AG09309 (cell line): ENCODE measurements at places on chromosomes 12 and 14.

- DNase-seq, result no peak
These were observed 745 bp upstream of the ARHGDIB start for GRCh38 chr12:14962153-14962539.

DNA sequence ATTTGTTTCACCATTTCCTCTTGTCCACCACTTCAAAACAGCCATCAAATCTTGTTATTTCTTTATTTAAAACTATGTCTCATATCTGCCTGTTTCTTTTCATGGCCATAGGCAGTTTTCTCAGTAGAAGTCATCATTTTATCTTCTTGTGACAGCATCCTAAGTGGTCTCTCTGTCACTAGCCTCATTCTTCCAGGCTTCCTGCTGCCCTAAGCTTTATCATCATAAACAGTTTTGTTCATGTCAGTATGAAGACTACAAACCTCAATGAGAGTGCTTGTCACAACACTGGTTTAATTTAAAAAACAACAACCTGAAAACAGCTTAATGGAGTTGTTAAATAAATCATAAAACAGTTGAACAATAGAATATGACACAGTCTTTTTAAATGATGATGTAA, 387.8 kb upstream of the RPL10L start:
- DNase-seq, result no peak

DNA sequence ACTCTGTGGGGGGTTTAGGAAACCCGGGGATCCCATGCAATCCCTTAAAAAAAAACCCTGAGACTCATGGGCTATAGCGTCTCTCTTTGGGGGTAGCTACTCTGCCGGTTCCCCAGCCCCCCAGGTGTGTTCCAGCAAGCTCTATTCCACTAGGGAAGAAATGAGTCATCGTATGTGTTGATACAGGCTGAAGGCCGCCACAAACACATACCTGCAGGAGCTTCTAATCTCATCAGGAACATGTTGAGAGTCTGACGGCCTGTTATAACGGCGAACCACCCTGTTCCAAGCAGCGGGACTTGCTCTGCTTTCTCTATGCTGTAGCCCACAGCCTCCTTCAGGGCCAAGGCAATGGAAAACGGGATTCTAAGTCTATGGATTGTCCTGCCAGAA, 977 bp upstream of the KRT5 start:
- no peak for DNase-seq

DNA sequence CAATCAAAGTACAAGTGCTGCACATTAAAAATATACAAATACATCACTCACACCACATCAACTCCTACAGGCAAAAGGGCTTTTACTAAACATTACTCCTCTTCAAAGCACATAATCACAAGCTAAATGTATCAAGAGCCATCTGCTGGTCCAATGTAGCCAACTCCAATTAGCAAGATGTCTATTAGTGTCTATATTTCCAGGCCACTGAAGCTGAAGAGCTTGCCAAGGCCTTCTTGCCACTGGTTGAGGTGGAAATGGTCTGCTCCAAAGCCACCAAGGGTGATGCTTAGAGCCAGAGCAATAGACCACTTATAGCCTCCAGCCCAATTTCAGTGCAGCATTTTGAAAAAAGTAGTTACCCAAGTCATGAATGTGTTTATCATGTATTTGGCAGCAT, 54.4 kb downstream of the RASSF9 start:
- DNase-seq, result no peak

GRCh38 chr12:118611295-118611694, 234.9 kb downstream of the SUDS3 start:
- no peak for DNase-seq

- no peak for DNase-seq
These were observed 594 bp upstream of the VCPKMT start for GRCh38 chr14:50116966-50117365.

DNA sequence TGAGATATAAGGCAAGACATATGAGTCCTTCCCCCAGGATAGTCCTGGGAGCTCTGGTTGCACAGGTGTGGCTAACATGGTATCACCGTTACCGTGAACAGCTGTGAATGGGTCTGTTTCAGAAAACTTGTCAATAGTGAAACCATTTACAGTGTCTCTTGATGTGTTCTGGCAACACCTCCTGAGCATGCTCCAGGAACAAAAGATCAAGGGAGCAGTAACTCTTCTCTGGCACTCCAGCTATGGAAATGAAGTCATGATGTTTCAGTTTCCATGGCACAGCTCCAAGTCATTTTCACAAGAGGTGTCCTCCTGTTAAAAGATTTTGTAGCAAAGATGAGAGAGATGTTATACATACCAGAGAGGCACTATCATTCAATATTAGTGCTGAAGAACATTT, 253.7 kb downstream of the SNAPC1 start:
- DNase-seq, result no peak

DNA sequence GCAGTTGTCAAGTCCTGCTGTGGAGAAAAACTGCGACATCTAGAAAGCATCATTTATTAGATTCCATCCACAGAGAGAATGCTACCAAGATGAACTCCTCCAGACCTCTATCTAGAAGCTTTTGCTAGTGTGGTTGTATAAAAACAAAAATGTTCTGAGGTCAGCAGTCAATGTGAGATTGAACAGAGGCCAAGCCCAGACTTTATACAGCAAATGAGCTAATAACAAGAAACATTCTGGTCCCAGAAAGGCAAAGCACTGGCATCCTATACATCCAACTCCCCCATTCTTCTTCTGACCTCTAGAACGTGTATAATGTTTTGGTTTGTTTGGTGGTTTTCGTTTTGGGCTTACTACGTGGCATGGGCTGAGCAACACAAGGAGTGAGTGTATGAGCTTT, 26.7 kb upstream of the RIN3 start:
- no peak for DNase-seq

DNA sequence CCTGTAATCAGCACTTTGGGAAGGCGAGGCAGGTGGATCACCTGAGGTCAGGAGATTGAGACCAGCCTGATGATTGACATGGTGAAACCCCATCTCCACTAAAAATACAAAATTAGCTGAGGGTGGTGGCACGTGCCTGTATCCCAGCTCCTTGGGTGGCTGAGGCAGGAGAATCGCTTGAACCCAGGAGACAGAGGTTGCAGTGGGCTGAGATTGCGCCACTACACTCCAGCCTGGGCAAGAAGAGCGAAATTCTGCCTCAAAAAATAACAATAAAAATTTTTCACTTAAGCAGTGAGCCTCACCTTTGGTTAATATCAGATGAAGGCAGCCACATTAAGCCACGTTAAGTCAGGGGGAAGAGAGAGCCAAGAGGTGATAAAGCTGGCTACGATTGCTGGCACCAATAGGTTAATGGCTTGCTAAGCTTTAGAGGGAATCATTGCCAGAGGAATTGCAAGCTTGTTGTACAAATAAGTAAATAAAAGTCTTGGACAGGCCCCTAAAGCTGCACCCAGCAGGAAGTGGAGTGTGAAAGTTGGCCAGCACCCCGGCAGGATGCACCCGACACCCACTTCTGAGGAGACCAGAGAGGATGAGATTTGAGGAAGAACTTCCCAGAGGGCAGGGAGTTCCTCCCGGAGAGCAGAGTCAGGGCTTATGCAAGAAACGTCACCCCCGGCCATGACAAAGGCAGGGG, 41.3 kb upstream of the TESC start:
- no peak for DNase-seq

GRCh38 chr14:51884086-51884927, 23.9 kb downstream of the GNG2 start:
- peak; percentile 41 for DNase-seq

GRCh38 chr12:43288671-43289425, 263.2 kb downstream of the ADAMTS20 start:
- no peak for DNase-seq

- DNase-seq, result no peak
These were observed 236.1 kb upstream of the PLEKHG7 start for GRCh38 chr12:92466391-92467305.

GRCh38 chr12:9773216-9773877, 12.6 kb upstream of the CD69 start:
- DNase-seq, result no peak

DNA sequence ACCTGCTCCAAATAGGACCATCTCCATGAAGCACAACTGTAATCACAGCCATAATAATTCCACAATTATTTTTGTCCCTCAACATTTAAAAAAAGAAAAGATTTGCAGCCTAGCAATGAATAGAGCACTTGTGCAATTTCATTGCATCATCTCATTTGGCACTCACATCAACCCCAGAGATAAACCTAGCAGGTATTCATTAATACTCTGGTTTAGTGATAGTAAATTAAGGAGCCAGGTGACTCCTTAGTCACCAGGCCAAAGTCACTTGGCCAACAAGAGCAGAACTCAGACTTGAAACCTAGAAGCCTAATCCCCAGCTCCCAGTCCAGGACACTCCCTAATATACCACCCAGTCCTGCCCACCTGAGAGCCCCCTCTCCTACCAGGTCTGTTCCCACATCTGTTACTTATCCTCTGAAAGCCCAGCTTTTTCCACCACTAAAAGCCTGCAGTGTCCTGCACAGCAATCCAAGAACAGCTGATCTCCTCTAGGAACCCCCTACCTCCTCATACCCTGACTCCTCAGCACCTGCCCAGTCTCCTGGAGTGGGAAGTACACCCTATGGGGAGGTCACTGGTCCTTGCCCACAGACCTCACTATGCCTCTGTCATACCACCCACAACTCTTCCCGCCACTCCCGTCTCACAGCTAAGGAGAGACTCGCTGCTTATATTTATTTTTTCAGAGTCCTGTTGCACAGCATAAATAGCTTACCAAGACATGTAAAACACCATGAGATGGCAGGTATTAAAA, 22.1 kb downstream of the OR10P1 start:
- DNase-seq, result no peak

DNA sequence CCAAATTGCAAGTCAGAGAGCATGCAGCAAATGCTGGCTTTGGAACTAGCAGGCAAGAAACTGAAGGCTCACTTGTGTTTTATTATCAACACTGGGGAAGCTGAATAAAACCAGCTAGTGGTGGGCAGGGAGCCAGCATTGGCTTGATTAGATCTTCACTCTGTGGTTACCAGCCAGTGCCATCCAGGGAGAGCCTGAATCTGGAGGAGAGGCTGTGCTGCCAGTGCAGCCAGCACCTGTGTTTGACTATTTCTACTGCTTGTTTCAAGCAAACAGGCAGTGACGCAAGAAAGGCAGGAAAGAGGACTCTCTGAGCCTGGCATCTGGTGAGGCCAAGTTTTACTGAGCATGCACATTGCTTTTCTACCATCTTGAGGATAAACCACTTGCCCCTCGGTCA, 247.0 kb downstream of the PHLDA1 start:
- no peak for DNase-seq

DNA sequence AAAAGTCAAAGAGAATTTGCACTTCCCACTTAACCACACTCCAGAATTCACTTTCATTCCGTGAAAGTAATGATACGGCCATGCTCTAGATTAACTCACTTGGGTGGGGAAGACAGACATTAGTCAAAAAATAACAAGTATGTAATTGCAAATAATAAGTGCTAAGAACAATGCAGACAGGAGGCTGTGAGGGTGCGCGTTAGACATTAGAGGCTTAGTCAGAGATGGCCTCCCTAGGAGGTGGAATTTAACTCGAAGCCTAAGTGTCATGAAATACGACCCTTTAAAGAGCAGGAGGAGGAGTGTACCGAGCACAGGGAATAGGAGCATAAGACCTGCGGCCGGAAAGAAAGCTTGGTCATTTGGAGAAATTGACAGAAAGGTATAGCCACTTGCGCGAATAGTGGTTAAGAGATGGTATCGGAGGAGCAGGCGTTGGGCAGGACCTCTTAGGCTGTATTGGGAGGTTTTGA, 628 bp downstream of the SNRPF start:
- no peak for DNase-seq

DNA sequence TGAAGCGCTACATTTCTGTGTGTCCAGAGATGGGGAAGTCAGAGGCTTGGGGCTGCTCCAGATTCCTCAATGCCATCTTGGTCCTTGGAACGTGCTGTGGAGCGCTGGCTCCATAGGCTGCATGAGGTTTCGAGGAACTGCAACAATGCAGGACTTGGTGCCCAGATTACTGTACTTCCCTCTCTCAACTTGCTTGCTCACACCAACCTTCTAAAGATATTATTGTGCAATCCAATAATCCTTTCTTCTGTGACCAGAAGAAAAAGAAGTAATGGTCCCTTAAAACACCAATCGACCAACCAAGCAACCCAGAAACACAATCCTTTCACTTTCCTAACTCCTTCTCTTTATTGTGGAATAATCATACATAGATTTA, 3.7 kb downstream of the PRICKLE1 start:
- no peak for DNase-seq

DNA sequence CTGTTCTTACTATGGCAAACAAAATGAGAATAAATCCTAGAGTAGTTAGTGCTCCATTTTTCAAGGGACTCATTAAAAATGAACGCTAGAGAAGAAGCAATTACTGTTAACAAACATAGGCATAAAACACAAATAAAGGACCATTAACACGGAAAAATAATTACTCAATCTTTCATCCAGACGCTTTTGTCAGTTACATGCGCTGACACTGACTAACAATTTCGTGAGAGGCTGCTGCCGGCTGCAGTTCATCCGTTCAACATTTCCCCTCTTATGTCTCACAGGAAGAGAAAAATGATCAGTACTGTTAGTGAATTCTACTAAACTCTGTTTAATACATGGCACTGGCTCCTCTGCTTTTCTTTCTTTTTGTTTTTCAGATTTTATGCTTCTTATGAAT, 472.7 kb upstream of the FLRT2 start:
- DNase-seq, result no peak

DNA sequence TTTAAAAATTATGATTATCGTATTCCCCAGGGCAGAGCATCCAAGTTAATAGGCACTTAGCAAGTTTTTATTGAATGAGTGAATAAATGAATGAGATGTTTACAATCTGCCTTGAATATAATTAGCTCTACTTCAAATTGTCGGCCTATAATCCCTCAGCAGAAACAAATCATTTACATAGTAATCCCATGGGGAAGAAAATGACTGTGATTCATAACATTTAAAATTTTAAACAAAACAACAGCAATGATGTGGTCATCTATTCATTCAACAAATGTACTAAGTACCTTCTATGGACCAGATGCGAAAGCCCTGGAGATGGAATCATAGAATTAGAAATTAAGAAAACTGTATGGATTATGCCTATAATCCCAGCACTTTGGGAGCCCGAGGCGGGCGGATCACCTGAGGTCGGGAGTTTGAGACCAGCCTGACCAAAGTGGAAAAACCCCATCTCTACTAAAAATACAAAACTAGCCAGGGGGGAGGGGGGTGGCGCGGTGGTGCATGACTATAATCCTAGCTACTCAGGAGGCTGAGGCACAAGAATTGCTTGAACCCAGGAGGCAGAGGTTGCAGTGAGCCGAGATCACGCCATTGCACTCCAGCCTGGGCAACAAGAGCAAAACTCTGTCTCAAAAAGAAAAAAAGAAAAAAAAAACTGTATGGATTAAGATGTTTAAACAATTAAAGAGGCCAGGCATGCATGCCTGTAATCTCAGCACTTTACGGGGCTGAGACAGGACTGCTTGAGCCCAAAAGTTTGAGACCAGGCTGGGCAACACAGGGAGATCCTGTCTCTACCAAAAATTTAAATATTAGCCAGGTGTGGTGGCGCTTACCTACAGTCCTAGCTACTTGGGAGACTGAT, 17.7 kb upstream of the MDM2 start:
- DNase-seq, result no peak

- no peak for DNase-seq
These were observed 195.7 kb downstream of the RBM19 start for GRCh38 chr12:113770389-113770865.
